Activated naive CD4-positive, alpha-beta T cell treated with Interleukin-2 at 50 U/mL for 16 hours (primary cell): ENCODE measurements at places on chromosomes 2 and 18.
A peak's percentile ranks its signal among the peaks of the same experiment; 100 is the strongest.

DNA sequence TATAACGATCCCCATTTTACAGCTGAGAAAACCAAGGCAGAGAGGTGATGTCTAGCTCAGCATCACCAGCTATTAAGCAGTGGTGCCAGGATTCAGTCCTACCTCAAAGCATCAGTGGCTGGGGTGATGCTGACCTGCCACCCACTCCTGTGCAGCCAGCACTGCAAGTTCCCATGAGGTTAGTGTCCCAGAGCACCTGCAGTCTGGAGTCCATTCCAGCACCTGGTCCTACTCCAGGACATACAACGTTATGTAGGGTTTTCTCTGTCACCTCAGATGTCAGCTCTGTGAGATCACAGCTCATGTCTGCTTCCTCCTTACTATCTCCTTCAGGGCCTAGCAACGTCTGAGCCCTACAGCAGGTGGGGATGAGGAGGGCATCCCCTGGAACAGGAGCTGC is 328.0 kb upstream of the HS6ST1 start:
- no peak for DNase-seq

GRCh38 chr18:46621111-46621766 is 35.8 kb downstream of the LOXHD1 start:
- no peak for DNase-seq

- peak; percentile 53 for DNase-seq
Observed at GRCh38 chr18:26133652-26134051, at the start of gene PSMA8. Gene PSMA8, plus strand, starts transcription at chr18:26133869. Its CDS starts 97 bp downstream, at chr18:26133966.

DNA sequence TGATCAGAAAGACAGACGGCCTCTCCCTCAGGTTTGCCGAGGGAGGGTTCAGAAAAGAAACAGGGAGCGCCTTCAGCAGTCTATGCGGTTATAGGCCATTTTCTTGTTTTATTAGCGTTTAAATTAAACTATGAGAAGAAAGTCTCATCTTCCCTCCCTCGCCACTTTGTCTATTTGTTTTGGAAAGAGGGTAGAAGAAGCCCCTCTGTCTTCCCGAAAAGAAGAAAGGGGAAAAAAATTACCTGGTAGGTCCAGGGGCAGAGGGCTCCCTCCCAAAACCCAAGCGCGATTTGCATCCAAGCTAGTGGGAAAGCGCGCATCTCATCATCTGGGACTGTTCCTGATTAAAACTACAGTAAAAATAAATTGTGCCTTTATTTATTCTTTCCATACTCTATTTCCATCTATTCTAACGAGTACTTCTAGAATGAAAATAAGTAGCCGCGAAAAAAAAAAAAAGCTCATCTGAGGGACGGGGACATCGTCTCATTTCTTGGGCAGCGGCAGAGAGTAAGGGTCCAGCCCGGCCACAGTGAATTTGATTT is 2.4 kb downstream of the PAX8 start:
- DNase-seq = no peak

DNA sequence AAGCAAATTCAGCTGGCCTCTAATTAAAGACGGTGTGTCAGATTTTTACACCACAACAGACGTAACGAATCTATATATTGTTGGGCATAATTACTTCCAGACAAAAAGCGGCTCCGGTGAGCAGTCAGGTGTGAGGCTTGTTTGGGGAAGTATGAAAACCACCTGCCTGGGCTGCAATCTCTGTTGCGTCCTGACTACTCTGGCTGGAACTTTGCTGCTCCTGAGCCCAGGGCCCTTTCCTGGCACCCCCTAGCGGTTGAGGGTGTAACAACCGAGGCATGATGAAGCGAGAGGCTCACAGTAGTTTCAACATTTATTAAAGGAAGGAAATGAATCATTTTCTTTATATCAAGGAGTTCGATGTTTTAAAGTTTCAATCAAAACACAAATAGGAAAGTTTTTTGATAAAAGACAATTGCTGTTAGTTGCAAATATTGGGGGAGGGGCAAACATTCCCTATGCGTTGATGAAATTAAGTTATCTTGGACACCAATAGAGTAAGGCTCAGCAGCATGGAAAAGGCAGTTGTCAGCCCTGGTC is 10.6 kb upstream of the ITGB6 start:
- DNase-seq = peak; percentile 75

DNA sequence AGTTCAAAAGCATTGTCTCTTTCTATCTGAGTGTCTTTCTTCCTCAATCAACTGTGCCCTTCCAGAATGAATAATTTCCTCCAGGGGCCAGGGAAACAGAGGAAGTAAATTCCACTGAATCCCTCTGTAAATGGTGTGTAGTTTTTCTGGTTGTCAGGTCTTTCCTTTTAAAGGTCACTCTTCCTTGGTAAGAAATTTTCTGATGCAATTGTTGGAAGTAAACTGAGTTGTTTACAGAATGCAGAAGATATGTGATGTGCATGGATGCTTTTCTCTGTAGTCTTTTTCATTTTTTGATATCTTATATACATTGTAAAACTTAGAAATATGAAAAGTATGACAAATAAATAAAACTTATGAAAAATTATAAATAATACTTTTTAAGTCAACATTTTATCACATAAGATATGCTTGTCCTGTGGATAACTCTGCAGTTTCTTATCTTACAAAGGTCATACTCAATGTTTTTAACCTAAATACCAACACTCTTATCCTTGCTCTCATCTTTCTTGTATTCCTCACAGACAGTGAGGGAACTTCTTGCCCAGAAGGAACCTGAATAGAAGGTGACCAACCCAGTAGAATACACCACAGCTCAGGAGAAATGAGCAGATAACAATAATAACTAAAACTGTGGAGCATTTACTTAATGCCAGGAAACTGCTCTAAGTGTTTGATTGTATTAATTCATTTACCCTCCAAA is 234.5 kb downstream of the METTL4 start:
- DNase-seq = no peak

DNA sequence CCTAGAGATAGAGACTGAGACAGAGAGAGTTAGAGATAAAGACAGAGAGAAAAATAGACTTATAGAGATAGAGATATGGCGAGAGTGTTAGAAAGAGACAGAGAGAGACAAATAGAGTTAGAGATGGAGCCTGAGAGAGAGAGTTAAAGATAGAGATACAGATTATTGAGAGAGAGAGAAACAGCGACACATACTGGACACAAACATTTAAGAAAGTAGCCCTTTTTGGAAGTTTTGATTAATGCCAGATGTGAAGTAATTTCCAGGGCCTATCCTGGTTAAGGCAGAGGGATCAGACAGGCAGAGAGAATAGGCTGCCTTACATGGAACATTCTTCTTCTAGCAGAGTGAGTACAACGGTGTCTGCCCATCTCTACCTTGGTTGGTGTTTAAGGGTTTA is 311.6 kb upstream of the CDH7 start:
- DNase-seq = no peak

- DNase-seq = no peak
Observed at GRCh38 chr2:20073460-20073859, 22.0 kb upstream of the LAPTM4A start.

DNA sequence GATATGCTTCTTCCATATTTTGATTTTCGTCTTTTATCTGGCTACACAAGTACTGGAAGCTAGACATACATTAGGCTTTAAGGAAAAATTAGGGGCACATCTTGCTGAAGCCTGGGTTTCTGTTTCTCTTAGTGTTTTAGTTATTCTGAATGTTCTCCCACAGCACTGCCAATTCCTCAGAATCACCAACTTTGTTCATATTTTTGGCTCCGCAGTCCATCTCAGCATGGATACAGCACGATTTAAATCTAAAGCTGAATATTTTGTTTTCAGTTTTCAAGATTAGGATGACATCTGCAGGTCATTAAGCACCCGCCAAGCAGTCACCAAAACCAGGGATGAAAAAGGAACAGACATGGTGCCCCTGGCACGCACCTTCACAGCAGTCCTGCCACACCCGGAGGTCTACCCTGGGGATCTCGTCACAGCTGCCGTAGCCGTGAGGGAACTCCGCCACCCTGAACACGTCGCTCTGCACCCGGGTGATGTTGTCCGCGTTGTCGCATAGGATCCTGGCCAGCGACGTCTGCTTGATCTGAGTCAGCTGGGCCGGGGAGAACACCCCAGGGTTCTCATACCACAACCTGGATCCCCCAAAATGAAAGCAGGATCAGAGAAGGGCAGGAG is 101.2 kb downstream of the PXDN start:
- no peak for DNase-seq

DNA sequence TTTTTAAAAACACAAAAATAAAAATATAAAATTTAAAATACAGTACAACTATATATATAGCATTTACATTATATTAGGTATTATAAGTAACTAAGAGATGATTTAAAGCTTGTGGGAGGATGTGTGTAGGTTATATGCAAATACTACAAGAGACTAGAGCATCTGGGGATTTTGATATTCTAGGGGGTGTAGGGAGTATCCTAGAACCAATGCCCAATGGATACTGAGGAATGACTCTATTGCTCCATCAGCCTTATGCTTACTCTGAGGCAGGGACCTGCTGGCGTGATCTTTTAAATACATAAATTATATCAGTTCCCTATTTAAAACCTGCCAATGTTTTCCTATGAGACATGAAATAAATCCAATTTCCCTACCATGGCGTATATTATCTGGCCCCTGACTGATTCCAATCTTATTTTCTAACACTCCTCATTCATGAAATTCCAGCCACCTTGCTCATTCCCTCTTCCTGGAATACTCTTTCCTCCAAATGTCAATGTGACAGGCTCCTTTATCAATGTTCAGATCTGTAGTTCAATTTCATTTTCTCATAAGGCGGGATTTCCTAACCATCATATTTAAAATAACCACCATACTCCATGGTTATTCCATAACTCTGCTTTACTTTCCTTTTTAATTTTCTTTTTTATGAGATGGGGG is 22.2 kb downstream of the SP3 start:
- DNase-seq = no peak

- DNase-seq = no peak
Observed at GRCh38 chr2:54899576-54900200, 150.6 kb downstream of the RTN4 start.

DNA sequence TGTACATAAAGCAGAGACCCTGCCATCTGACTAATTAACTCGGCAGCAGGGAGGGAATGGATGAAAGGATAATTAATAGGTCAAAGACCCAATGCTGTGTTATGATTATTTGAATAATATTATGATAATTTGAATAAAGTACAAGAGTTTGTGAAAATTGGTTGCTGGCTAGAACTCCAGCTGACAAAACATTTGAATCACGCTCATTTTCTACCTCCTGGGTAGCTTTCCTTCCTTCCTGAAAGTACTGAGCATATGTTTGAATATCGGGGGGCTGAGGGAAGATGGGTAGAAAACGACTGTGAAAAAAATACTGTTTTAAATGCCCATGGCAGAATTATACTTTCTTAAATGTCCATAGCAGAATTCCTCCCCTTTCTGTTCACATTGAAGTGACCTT is 243.6 kb upstream of the RBMS1 start:
- no peak for DNase-seq

GRCh38 chr2:239381709-239382134 is 19.1 kb downstream of the HDAC4 start:
- DNase-seq = peak; percentile 32

GRCh38 chr2:219433666-219434467 is 776 bp upstream of the SPEG start:
- DNase-seq = peak; percentile 11

GRCh38 chr18:3511980-3512379 is 62.0 kb downstream of the TGIF1 start:
- DNase-seq = no peak

DNA sequence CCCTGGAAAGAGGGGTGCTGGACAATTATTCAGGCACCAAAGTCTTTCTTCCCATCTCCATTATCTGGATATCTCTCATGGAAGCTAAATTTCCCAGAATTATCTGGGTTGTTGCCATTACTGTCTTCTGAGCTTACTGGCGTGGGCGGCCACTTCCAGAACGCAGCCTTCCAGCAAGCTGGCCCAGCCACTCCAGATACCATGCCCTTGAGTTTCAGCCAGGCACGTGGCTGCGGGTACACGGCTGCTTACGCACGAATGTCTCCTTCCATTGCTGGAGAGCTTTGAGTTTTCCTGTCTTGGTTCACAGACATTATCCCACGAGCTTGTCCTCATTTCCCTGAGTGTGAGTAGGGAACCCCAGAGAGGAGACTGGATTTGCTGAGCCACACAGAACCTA is 32.7 kb downstream of the CELF4 start:
- no peak for DNase-seq

- DNase-seq = no peak
Observed at GRCh38 chr2:136858656-136859055, 93.3 kb downstream of the THSD7B start.

GRCh38 chr2:109707281-109708147 is 86.6 kb upstream of the RGPD5 start:
- DNase-seq = no peak

- no peak for DNase-seq
Observed at GRCh38 chr2:228239207-228239906, 57.9 kb upstream of the SPHKAP start.

- DNase-seq = no peak
Observed at GRCh38 chr2:28896906-28897305, 2.4 kb downstream of the WDR43 start.

DNA sequence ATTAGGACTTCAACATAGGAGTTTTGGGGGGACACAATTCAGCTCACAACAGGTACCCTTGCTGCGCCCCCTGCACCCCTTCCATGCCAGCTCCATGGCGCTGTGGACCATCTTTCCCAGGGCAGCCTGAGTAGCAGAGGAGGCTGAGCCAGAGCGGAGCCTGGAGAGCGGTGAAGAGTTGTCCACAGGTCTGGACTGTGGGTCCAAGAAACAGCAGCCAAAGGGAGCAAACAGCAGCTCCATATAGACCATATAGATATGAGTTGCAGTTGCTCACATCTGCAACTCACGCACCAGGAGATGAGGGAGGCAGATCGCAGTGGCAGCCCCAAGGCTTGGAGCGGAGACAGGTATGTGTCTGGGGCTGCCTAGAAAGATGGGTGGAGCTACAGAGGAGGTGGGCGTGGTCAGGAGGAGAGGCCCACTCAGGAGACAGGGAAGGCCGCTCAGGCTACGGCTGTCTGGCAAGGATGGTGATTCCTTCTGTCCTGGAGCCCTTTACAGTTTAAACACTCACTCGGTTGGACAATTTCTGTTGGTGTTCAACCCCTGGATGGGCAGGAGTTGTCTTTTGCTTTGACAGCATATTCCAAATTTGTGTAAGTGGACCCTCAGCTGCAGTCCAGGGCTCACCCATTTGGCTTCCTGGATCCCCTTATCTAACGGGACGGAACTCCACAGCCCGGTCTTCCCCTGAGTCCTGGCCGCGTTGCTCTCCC is 155.1 kb downstream of the LPIN1 start:
- no peak for DNase-seq
